Activated CD4-positive, CD25-positive, alpha-beta regulatory T cell treated with anti-CD3 and anti-CD28 coated beads, Interleukin-2, amount 50 U/mL, for 24 hours (primary cell): ENCODE measurements at places on chromosomes 5 and 9.

DNA sequence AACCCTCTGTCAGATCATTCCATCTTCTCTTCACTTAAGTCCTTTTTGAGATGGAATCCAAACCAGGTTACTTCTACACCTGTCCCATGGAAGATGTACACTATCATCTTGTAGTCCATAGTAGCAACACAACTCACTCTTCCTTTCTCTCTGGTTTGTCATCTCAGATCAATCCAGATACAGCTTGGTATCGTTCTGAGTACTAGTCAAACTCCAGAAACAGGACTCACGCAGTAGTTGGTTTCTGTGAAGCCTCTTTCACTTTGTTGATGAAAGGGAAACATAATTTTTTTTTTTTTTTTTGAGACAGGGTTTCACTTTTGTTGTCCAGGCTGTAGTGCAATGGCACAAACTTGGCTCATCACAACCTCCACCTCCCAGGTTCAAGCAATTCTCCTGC is 484.0 kb downstream of the PRDM9 start:
- ATAC-seq = no peak

DNA sequence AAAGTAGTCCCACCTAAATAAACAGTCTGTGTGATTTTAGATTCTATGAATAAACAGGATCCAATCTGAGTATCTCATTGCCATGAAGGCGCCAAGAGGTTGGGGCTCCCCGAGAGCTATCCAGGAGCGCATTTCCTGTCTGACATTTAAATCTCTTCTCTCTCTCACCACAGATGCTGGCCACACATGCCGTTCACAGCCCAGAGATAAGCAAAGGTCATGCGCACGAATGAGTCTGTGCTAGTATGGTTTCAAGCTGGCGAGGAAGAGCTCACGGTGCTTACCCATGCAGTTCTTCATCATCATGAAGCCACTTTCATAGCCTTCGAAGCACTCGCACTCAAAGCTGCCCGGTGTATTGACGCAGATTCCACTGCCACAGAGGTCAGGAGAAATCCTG is 199.4 kb downstream of the FBN2 start:
- ATAC-seq = no peak

DNA sequence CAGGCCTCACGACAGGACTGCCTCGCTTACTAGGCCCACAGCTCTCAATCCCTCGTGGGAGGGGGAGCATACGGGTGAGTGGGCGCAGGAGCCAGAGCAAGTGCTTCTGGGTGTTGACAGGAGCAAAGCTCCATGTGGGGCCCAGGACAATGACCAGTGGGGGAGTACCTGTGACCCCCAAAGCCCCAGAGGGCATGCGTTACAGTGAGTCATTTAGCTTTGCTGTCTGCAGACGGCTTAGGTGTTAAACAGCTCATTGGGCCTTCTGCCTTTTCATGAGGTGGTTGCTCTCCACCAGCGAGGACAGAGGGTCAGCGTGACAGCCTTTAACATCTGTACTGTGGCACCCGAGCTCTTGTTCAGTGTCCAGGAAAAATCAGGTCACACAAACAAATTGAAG is 78.2 kb downstream of the GRAMD2B start:
- ATAC-seq = no peak

DNA sequence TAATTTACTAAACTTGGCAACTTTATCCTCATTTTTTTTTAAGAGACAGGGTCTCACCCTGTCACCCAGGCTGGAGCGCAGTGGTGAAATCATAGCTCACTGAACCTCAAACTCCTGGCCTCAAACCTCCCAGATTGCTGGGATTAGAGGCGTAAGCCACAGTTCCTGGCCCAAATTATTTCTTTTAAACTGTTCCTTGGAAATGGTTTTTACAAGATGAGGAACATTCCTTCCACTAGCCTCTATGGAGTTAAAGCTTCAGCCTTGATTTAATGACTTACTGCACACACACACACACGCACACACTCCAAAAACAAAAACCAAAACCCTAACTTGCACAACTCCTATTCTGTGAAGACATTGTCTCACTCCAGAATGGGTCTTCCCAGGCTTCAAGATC is 77.2 kb upstream of the TARS1 start:
- no peak for ATAC-seq

- ATAC-seq = no peak
Measured at GRCh38 chr5:65098393-65098792, 329.7 kb downstream of the CWC27 start.

GRCh38 chr5:67065237-67065636 is 131.4 kb downstream of the CD180 start:
- peak; percentile 78 for ATAC-seq

GRCh38 chr5:111075520-111075919 is 4.0 kb downstream of the TSLP start:
- ATAC-seq = peak; percentile 49

DNA sequence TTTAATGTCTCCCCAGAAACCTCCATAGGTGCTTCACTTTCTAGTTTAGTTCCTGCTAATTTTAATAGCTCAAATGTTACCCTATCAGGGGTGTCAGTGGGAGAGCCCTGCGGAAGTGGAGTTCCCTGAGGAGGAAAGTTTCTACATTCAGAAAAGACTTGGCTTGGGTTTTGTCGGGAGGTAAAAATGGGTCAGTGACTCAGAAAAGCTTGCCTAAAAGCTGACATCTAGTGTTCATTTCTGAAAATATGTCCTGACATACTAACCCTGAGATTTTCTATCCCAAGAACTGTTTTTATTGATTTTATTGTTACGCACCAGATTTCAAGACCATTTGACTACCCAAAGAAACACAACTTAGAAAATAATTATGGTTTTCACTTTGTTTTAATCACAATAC is 40.9 kb upstream of the GLDC start:
- ATAC-seq = no peak

- no peak for ATAC-seq
Measured at GRCh38 chr9:93253633-93254032, 69.7 kb downstream of the WNK2 start.

DNA sequence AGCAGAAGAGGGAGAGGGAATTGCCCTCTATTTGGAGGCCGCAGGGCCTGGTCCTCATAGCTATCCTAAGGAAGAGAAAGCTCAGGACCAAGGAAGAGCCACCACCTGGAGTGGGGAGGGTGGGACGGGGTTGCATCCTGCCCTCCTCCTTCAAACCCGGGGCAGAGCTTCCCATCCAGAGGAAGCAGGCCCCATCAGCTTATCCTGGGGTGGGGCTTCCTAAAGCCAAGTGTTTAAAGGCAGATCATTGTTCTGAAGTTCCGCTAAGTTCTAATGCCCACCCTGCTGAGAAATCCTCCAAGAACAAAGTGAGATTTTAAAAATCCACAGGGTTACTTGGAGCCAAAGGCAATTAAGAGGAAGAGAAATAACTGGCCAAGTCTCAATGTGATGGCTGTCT is 210.3 kb downstream of the C9orf152 start:
- no peak for ATAC-seq

- ATAC-seq = no peak
Measured at GRCh38 chr9:93307468-93308157, 123.7 kb downstream of the WNK2 start.

- no peak for ATAC-seq
Measured at GRCh38 chr9:91187965-91188344, 173.8 kb downstream of the AUH start.

GRCh38 chr9:86298873-86299272 is 16.5 kb upstream of the ISCA1 start:
- no peak for ATAC-seq

DNA sequence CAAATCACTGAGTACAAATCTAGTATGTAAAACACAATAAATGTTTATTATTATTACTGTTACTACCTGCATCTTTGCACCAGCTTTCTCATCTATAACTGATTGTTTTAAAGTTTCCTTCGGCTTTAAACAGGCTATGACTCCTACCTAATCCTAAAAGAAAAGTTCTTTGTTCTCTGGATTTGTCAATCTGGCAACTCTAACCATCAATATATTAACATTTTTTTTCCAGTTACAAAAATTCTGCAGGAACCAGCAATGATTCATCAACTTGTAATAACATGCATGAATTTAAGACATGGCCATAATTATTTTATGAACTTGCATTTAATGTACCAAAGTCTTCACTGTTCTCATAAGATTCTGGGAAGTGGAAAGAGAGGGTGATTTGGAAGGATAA is 228.5 kb downstream of the PIK3R1 start:
- no peak for ATAC-seq

GRCh38 chr5:172940268-172941066 is 18.8 kb upstream of the RPL26L1 start:
- no peak for ATAC-seq

- ATAC-seq = no peak
Measured at GRCh38 chr9:37262410-37262809, 142.0 kb downstream of the ZCCHC7 start.

- peak; percentile 29 for ATAC-seq
Measured at GRCh38 chr5:179819296-179820126, 1.2 kb upstream of the SQSTM1 start.

DNA sequence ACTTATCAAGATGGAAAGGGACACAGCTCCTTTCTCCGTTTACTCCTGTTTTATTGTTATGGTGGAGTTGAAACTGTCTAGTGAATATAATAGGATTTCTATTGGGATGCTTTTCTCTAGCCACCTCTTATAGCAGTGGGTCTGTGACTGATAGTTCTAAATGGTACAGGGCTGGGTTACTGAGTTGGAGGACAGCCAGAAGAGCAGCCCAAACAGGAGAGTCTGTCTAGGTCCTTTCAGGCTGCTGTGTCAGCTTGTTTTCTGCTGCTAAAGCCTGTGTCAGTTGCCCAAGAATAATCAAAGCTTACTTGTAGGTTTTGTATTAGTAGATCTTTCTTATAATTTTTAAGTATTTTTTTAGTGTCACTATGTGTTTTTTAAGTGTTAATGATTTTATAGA is 356.0 kb upstream of the SEMA6A start:
- ATAC-seq = no peak

DNA sequence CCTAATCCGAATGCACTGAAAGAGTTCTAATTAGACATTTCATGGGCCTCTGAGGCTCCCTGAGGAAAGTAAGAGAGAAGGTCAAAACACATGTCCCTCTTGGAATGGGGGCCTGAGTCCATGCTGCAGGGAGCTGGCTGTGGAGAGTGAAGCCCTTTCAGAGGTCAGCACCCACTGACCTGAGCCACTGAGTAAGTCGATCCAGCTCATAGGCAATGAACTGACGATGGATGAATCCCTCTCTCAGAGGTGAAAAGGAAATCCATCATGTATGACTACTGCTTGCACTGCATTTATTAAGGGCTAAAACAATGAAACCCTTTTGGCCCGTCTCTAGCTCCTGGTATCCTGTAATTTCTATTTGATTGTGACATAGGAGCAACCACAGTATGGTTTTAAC is 288.9 kb upstream of the VLDLR start:
- no peak for ATAC-seq

GRCh38 chr5:158514986-158515359 is 584.7 kb downstream of the EBF1 start:
- no peak for ATAC-seq

- ATAC-seq = no peak
Measured at GRCh38 chr9:96242811-96243210, 59.2 kb downstream of the HSD17B3 start.

DNA sequence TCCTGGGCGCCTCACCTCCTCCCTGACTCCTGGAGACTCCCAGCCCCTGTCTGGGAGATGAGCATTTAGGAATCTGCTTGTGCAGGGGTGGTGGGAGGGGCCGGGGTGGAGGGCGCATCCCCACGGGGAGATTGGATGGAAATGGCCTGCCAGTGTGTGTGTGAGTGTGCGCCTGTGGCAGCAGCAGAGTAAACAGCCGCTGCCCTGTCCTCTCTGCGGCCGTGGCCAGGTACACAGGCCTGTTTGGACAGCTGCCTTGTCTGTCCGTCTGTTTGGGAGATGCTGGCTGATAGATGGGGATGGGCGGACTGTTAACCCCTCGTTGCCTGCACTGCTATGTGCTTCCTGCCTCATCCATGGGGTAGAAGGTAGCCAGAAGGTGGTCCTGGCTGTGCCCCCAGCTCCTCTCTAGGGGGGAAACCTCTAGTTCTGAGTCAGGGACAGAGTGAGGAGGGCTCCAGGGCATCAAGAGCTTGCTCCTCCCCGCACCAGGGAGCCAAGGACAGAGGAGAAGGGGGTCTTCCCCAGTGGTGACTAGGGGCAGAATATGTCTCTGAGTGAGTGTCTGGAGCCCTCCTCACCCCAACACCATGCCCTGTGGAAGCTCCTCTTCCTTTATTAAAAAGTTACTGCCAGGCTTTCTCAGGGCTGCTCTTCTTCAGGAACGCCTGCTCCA is 60.1 kb downstream of the LMX1B start:
- no peak for ATAC-seq

- ATAC-seq = no peak
Measured at GRCh38 chr9:9963841-9964240, 649.0 kb downstream of the PTPRD start.

GRCh38 chr5:149268928-149269557 is 2.6 kb upstream of the AFAP1L1 start:
- peak; percentile 50 for ATAC-seq

- ATAC-seq = no peak
Measured at GRCh38 chr5:89929834-89930233, 479.7 kb downstream of the CETN3 start.

DNA sequence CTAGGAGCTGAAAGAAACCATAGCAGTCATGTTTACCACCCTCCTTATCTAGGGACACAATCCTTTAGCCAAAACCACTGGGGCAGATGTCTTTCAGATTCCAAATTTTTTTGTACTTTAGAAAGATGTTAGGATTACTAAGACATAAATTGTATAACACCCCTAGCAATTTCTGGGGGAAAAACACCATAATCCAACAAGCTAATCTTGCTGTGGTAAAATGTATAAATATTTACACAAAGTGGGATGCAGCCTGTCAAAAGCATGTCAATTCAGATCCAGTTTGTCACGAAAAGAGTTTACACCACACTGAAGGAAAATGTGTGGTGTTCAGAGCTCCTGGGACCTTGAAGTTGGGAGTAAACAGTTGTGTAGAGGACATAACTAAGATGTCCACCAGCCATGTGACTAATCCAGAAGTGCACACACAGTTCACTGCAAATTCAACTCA is 274.3 kb downstream of the ADAMTSL1 start:
- ATAC-seq = no peak

DNA sequence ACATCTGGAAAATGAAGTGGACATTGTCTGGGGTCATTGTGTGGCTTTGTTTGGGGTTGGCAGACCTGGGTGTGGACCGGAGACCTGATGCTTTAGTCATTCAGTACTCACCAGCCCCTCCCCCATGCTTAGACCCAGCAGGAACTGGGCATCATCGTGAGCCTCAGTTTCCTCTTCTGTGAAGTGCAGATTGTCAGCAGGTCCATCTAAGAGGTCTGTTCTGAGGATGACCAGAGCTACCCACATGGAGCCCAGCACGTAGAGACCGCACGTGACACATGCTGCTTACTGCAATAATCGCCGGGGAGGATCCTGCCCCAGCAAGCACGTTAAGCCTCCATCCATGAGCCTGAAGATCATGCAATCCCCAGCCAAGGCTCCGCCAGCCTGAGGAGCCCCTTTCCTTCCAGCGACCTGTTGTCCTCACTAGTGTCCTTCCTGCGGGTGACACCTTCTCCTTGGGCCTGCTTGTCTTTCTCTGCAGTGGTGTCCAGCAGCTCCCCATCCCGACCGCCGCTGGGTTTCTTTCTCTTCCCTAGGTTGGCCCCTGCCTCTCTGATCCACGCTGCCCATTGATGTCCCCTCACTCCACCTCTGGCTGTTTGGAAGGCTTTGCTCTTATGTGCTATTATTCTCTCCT is 26.7 kb upstream of the IRX4 start:
- ATAC-seq = no peak

GRCh38 chr5:150064681-150065220 is 21.6 kb downstream of the CSF1R start:
- ATAC-seq = no peak
